Chondrocyte (in vitro differentiated cells): ENCODE measurements at places on chromosomes 6 and 20. TPM values are rescaled to one million over a fixed set of nuclear protein-coding genes. Genes with fewer than 3 reads are reported as not detected.

- peaks cover 6% of the 10 kb centered on the region for H3K4me1 ChIP-seq
- DNase-seq, result no peak
- no peak overlapping the region for H3K27ac ChIP-seq
- no peaks in the 10 kb centered on the region for H3K36me3 ChIP-seq
- peaks cover 2% of the 10 kb centered on the region for H3K27me3 ChIP-seq
Observed at GRCh38 chr6:14655201-14656061, 537.9 kb downstream of the CD83 start.

DNA sequence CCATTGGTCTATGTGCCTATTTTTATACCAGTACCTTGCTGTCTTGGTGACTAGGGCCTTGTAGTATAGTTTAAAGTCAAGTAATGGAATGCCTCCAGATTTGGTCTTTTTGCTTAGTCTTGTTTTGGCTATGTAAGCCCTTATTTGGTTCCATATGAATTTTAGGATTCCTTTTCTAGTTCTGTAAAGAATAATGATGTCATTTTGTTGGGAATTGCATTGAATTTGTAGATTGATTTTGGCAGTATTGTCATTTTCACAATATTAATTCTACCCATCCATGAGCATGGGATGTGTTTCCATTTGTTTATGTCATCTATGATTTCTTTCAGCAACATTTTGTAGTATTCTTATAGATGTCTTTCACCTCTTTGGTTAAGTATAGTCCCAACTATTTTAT lies 96.4 kb upstream of the PAK5 start:
- no peak overlapping the region for H3K4me3 ChIP-seq
- no peaks in the 10 kb centered on the region for H3K4me1 ChIP-seq
- H3K27me3 ChIP-seq, result peaks cover 26% of the 10 kb centered on the region

Gene PAK1IP1
- 11.5 to 14.7 TPM (median 11.9 TPM) in 3 replicates for total RNA-seq

DNA sequence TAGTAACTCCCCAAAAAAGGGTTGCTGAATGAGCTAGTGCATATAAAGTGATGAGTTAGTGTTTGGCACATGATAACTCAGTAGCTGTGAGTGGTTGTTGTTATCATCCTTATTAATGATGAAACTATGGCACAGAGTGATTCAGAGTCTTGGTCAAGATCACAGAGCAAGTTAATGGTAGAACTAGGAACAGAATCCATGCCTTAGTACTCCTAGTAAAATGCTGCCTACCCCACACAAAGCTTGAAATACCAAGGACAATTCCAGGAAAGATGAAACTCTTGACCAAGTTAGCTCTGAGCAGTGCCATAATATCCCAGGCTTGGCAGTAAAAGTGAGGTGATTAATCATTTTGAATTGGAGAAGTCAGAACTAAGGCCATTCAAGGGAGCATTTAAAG lies 109.1 kb upstream of the ENPP5 start:
- no peak for DNase-seq
- no peak overlapping the region for H3K4me3 ChIP-seq
- H3K27ac ChIP-seq, result no peak overlapping the region
- H3K27me3 ChIP-seq, result no peaks in the 10 kb centered on the region
- no peaks in the 10 kb centered on the region for H3K4me1 ChIP-seq
- H3K36me3 ChIP-seq, result no peaks in the 10 kb centered on the region

Gene UNC93A
- not detected in 3 replicates for total RNA-seq

- peaks cover 58% of the 10 kb centered on the region for H3K36me3 ChIP-seq
- no peaks in the 10 kb centered on the region for H3K4me1 ChIP-seq
- no peak overlapping the region for H3K4me3 ChIP-seq
- DNase-seq, result peak; percentile 53
Observed at GRCh38 chr20:41167118-41167470, 29.8 kb downstream of the PLCG1 start.

- H3K27ac ChIP-seq, result no peak overlapping the region
- H3K4me3 ChIP-seq, result no peak overlapping the region
Observed at GRCh38 chr6:30568245-30568644, 3.0 kb upstream of the ABCF1 start.

DNA sequence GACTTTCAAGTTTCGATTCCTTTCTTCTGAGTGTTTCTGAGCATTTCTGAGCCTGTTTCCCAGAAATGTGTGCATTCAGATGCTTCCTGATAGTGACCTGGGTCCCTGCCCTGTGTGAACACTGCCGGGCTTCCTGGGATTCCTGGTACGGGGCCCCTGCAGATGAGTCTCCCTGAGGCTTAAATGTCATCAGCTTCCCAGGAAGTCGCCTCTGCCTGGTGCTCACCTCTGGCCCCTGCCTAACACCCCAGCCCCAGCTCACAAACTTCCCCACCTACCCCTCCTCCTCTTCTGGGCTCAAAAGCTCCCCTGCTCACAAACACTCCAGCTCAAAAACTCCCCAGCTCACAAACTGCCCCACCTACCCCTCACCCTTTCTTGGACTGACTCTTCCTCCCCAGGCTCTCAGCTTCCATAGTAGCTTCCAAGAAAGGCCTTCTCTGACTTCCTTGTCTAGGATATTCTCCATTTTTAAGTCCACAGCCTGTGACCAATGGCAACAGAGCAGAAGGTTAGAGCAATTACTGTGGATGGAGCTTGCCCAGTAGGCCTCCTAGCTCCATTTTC lies 42.0 kb downstream of the TGM2 start:
- peak overlapping the region; percentile 74 for H3K27ac ChIP-seq
- H3K27me3 ChIP-seq, result no peaks in the 10 kb centered on the region

Gene SOX18
- total RNA-seq, result 2.1 to 2.8 TPM (median 2.3 TPM) in 3 replicates

DNA sequence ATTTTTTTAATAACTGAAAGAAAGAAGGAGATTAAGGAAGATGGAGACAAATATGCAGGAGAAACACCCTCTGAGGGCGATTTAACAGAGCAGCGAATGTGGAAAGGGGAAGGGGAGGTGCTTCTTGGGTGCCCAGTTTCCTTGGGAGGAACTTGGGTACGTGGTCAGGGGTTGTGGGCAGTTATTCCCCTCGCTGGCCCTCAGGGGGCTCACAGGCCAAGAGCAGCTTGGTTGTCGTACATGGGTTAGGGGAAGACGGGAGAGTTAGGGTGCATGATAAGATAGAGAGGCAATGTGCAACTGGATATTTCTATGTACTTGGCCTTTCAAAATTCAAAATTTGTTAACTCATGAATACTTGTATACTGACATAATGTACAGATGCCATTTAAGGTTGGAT lies 7.0 kb upstream of the TUBB2A start:
- H3K4me1 ChIP-seq, result peaks cover 42% of the 10 kb centered on the region
- no peak overlapping the region for H3K27ac ChIP-seq
- DNase-seq, result no peak
- no peaks in the 10 kb centered on the region for H3K27me3 ChIP-seq
- no peak overlapping the region for H3K4me3 ChIP-seq

Gene HLA-DPA1
- 0.65 to 1.3 TPM (median 1.2 TPM) in 3 replicates for total RNA-seq
